CD4-positive, alpha-beta T cell treated with Interleukin-1 beta for 1 hour (primary cell): ENCODE measurements at places on chromosomes 11 and 22.
A peak's percentile ranks its signal among the peaks of the same experiment; 100 is the strongest.

- DNase-seq: no peak
These were observed 34.1 kb upstream of the OR8B8 start for GRCh38 chr11:124479561-124479960.

GRCh38 chr22:37940698-37941376 lies 12.6 kb downstream of the C22orf23 start:
- DNase-seq: no peak

DNA sequence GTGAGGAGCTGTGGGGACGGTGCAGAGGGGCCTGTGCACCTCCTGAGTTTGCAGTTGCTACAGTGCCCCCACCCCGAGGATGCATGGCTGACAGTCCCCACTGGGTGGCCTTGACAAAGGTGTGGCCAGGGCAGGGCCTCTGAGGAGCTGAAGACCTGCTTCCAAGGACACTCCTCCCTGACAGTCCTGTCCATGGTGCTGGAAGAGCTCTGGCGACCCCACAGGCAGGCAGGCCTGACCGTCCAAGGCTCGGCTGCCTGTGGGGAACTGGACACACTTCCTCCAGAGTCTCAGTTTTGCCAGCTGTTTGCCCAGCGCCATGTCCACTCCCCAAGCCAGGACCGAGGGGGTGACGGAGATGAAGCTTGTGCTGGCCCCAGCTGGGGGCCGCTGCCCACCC lies 32.7 kb downstream of the BRSK2 start:
- DNase-seq: no peak

DNA sequence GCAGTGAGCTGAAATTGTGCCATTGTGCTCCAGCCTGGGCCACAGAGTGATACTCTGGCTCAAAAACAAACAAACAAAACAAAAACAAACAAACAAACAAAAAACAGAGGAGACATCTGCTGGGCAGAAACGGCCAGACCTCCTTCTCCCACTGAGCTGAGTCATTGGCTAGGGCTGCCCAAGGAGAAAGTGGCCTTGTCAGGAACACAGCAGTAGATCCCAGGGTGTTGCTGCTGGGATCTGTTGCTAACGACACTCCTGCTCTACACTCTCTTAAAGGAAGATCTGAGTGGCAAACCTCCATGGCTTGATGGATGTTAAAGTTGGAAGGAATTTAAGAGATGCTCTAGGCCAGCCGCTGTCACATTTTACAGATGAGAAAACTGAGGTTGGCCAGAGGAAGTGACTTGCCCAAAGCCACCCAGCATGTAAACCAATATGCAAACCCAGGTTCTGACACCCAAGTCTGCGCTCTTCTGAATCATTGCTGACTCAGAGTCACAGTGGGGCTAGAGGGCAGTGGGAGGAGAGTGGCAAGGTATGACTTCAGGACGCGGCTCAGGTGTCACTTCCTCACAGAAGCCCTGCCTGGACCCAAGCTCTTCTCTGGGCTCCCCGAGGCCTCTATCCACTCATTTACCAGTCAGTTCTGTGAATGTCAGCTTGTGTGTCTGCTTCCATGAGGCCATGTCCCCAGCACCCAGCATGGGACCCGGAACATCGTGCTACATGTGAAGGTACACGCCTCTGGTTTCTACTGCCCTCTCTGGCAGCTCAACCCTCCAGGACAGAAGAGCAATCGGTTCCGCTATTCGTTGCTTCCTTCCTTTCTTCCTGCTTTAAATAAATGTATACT lies 11.3 kb upstream of the GDPD5 start:
- DNase-seq: peak; percentile 40

GRCh38 chr11:96741068-96741467 lies 351.3 kb downstream of the JRKL start:
- no peak for DNase-seq

GRCh38 chr11:75867778-75868374 lies 52.9 kb downstream of the UVRAG start:
- peak; percentile 63 for DNase-seq
